ENCODE measurements at places on chromosomes 11 and 22.

DNA sequence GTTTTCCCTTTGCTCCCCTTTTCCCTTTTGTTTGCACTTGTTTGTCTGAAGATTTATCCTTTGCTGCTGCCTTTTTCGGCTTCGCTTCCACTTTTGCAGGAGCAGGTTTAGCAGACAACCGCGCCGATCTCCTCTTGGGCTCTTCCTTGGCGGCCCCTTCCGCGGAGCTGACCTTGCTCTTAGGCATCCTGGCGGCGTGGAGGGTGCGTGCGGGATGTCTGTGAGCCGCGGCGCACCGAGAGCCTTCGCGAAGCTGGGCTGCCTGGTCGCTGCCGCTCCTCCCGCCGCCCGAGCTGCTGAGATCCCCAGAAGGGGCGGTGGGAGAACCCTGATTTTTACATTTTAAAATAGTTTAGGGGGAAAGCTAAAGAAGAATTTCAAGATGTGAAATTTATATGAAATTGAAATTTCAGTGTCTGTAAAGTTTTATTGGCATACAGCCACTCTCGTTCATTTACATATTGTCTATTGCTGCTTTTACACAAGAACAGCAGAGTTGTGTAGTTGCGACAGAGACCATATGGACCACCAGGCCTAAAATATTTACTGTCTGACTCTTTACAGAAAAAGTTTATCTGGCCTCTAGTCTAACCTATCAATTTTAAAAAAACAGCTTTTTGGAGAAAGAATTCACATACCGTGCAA, 105.2 kb upstream of the RRM1 start:
- no peak for DNase-seq

DNA sequence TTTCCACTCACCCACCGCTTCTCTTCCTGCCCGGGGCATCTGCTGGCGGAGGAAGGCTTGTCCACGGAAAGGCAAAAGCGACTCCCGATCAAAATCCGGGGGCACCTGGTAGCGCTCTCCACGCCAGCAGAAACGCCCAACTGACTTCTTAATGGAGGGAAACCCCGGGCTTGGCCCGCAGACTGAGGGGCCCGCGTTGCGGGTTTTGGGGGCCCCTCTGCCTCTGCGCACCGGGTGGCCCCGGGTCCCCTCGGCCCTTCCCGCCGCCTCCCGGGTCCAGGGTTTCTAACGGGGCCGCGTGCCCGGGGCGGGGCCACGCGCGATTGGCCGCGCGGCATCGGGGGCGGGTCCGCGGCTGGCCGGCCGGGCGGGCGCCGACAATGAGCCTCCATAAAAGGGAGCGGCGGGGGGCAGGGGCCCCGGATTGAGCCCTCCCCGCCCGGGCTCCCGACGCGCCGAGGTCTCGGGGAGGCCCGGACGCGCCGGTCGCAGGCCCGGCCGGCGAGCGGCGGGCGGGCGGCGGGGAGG, at the start of gene SPINDOC:
Gene SPINDOC, plus strand, starts transcription at position 422 of the 528 bp plus-strand sequence. CDS start 231 bp downstream, outside the sequence.
- peak; percentile 38 for DNase-seq

GRCh38 chr22:39592081-39593065, 21.8 kb downstream of the CACNA1I start:
- DNase-seq: no peak

DNA sequence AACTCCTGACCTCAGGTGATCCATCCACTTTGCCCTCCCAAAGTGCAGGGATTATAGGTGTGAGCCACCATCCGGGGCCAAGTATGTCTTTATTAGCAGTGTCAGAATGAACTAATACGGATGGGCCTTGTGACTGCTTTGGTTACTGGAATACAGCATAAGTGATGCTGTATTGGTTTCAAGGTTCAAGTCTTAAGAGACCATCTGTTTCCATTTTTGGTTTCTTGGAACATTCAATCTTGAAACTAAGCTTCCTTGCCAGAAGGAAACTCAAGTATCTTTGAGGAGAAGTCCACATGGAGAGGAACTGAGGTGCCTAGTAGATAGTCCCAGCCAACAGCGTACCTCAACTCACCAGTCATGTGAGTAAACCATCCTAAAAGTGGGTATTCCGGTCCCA, 58.8 kb downstream of the APOL3 start:
- DNase-seq: no peak

GRCh38 chr11:85903406-85903805, 48.2 kb downstream of the CCDC83 start:
- DNase-seq: no peak

- DNase-seq: peak; percentile 33
These were observed 2.5 kb downstream of the CHST1 start for GRCh38 chr11:45662665-45663485.

- DNase-seq: no peak
These were observed 45.0 kb downstream of the CBL start for GRCh38 chr11:119251114-119251513.

GRCh38 chr22:26970809-26971394, 313.5 kb downstream of the MIAT start:
- DNase-seq: no peak

DNA sequence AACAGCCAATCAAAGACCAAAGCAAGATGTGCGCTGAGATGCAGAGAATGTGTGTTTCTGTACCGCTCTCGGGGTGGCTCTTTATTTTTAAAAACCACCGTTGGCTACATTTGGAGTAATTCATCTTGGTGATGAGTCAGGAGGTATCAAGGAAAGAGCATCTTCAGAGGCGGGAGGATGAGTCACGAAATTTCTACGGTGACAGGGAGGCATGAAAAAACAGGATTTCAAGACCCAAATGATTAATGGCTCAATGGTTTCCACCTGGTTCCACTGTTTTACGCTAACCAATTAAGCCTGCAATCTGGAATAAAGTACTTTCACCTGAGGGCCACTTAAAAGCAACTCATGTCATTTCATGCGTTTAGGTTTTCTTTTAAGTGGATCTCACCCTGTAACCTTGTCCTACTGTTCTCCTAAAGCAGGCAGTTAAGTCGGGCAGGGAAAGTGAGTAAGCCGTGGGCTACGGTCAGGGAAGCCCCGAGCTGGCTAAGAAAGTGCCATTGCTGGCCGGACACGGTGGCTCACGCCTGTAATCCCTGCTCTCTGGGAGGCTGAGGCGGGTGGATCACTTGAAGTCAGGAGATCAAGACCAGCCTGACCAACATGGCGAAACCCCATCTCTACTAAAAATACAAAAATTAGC, 74.6 kb downstream of the CELSR1 start:
- DNase-seq: no peak

GRCh38 chr11:103997082-103997481, 39.4 kb upstream of the DDI1 start:
- no peak for DNase-seq

- no peak for DNase-seq
These were observed 38.3 kb upstream of the NNMT start for GRCh38 chr11:114257621-114258558.

DNA sequence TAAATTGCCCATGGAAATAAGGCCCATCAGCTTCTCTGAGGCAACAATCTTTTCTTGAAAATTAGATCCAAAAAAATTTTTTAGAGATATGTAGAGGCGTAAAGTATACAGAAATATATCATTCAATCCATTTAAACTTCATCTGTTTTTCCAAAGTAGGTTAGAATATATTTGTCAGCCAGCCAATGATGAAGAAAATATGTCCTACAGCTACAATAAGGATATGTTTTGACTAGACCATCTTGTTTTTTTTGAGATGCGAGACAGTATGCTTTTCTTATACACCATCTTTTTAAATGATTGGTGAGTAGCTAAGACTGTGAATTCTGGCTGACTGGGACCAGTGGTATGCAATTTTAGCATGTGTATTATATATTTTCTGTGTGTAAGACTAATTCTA, 630.4 kb upstream of the CNTN5 start:
- no peak for DNase-seq

DNA sequence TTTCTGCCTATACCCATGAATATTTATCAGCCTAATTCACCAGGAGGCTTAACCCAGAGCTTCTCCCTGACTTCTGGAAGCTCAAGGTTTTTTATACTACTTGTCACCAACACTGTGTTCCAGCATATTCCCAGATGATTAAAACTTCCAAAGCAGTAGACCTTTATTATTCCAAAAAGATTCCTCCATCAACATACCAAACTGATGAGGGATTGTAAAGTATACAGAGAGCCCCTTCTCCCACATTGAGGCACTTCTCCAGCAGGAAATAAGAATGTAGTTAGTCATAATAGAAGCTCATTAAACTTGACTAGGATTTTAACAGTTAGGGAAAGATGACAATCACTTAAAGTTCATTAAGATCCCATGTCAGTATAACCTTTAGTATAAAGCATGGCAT, 51.4 kb upstream of the CEP126 start:
- DNase-seq: no peak

DNA sequence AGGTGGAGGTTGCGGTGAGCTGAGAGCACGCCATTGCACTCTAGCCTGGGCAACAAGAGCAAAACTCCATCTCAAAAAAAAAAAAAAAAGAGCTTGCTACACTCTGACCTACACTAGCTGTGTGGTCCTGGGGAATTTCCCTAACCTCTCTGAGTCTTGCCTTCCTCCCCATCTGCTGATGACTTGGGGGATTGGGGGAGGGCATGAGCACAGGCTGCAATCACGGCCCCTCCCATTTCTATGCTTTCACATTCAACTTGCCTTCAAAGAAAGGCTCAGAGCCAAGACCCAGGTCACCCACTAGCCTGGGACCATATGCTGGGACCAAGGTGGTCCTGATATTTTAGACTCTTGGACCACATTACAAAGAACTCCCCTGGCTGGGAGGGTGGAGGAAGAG, 39.8 kb upstream of the TEF start:
- no peak for DNase-seq

GRCh38 chr11:65445101-65445603, 22.6 kb downstream of the NEAT1 start:
- DNase-seq: no peak

DNA sequence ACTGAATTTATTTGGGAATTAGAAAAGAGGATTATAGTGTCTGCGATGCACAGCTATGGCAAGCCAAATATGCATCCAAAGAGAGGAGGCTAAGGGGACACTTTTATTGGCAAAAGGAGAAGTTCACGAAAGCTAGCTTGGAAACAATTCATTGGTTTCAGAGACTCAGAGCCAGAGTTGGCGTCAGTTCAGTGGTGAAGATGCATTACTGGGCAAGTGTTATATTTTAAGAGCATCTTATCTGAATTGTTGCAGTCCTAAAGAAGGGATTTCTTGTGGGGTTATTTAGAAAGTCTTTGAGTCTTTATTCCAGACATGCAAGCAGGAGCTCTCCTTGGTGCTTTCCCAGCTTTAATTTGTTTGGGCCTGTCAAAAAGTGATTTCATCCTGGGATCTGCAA, 15.0 kb downstream of the CLDN5 start:
- DNase-seq: no peak

- no peak for DNase-seq
These were observed 41.5 kb downstream of the SHANK2 start for GRCh38 chr11:71210861-71211260.

DNA sequence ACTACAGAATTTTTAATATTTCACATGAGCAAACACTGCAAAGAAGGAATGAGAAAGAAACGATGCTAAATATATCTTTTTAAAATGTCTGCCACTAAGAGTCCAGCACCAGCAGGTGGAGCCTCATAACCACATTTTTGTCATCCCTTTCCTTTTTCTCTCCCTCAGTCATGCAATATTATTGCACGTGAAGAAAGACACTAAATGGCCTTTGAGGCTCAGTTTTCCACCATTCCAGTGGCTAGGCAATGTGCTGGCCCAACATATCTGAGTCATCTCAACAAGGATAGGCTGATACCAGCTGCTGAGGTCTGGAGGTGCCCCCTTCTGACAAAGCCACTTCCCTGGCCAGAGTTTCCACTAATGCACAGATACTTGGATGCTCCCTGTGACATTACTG, 1.8 kb downstream of the ALKBH8 start:
- no peak for DNase-seq

DNA sequence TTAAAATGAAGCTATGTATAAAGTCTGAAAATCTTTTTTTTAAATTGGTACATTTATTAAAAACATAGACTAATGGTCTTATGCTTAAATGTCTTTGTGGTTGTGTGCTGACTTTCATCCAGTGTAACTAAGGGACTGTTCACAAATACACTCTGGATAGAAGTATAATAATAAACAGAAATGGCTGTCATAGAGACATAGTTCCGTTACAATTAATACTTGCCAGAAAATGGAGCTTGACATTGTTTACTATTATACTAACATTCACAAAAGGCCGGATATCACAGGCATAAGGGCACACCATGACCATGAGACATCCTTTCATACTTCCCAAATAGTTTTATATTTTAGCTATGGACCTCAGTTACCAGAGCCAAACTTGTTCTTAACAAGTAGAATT, 161.3 kb downstream of the DDX10 start:
- DNase-seq: no peak

DNA sequence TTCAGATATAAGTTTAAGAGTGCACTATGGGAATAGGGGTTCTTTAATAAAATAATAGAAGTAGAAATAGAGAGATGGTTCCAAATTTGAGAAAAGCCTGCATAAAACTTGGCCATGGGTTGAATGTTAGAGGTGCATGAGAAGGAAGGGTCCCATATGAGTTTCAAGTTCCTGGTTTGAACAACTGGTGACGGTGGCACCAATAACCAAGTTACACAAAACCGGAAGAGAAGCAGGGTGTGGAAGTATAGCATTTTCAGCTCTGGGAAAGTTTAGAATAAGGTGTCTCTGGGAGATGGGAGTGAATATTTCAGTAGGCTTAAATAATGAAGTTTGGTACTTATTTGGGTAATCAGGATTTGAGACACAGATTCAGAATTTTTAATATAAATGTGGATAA, 2.4 kb downstream of the CASP1 start:
- DNase-seq: no peak

DNA sequence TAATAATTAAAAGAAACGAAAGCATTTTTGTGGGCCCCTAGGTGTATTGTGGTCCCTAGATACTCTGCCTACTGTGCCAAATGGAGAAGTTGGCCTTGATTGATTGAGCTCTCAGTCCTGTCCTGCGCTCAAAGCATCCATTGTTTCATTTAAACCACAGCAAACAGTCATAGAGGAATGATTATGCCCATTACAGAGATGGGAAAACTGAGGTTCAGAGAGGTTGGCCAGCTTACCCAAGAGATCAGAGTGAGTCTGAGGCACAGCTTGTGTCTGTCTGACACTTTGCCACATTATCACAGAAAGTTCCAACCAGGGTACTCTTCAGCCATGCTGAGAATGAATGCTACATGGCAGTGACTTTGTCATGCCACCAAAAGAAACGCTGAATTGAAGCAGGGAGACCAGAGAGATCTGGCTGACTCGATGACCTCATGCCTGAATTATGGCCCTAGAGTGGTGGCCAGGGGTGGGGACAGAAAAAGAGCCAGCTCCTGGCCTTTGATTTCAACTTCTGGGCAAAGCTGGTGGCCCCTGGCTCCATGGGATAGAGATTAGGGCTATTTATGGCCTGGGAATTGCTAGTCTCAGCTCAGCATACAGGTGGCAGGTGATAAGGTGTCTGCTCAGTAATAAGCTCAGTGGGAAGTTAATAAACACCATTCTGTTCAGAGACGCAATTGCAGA, 180.5 kb downstream of the MIAT start:
- DNase-seq: no peak

GRCh38 chr11:43825217-43825816, 55.3 kb upstream of the ALKBH3 start:
- no peak for DNase-seq

- DNase-seq: no peak
These were observed 21.8 kb upstream of the WNT7B start for GRCh38 chr22:45998638-45999378.
